Fibroblast of skin of left quadriceps (primary cell): ENCODE measurements at places on chromosomes 2 and 18.
A peak's percentile ranks its signal among the peaks of the same experiment; 100 is the strongest.

- DNase-seq = peak; percentile 42
These were observed 577 bp downstream of the IDH1 start for GRCh38 chr2:208254118-208254870.

DNA sequence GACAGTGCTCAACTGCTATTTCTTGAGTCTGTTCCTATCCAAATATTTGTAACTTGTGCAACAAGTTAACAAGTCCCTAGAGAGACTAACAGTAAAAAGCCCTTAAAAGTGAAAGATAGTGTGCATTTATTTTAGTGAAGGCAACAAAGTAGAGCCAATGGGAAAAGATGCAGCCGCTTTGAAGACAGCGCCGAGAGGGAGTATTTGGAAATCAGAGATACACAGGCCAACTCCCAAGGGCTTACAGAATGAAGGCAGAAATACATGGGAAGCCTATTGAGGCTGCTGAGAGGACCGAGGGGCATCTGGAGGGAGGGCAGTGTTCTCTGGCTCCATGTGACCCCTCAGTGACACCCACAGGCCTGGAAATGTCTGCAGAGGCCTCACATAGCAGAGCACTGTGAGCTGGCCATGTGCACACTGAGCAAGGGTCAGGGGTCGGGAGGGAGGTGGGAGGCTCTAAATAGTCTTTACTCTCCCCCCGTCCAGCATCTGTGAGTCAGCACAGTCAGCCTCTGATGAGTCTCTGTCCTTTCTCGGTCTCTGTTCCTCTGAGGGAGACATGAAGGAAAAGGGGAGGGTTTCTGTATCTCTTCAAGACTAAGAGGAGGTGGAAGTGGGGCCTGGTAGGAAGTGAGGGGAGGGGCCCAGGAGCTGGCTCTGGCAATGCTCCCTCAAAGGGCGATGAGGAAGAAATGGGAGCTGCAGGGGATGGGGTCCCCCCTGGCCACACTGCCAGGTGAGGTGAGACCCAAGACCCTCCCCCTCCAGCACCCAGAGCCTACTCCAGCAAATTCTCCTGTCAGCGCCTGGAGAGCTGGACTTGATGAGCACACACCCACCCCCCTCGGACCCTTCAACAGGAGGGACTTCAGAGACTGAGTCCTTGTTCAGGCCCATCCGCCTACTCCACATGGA, 133.6 kb downstream of the SP3 start:
- DNase-seq = peak; percentile 38

- no peak for DNase-seq
These were observed 73.7 kb upstream of the LAPTM4A start for GRCh38 chr2:20125164-20125563.

GRCh38 chr2:138238908-138239307, 262.7 kb upstream of the SPOPL start:
- DNase-seq = no peak

DNA sequence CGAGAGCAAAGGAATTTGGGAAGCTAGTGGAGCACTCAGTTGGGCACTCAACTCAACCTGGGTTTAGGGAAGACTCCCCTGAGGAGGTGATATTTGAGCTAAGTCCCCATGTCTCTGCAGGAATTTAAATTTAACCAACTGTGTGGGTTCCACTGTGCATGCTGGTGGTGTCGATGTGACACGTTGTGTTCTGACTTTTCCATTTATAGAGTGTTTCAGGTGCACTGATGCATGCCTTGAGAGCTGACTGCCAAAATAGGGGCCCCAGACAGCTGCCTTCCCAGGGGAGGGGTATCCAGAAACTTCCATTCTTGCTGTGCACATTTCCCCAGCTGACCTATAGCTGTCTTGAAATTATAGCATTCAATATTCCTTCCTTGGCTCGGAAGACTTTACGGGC, 63.7 kb upstream of the BCL2L11 start:
- DNase-seq = no peak

DNA sequence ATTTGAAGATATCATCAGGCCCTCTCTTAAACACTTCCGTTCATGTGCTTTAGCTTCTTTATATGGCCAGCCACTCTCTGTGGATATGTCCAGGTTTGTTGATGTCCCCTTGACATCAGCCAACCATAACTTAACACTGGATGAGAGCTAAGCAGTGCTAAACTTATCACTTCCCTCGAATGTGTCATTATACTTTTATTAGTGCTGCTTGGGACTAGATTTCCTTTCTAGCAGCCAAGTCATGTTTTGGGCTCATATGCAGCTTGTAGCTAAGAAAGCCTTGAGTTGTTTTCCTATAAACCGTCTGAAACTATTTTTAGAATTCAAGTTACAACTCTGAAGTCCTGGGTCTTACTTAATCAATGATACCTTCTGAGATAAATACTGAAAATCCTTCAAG, 144.8 kb upstream of the TNP1 start:
- DNase-seq = no peak

DNA sequence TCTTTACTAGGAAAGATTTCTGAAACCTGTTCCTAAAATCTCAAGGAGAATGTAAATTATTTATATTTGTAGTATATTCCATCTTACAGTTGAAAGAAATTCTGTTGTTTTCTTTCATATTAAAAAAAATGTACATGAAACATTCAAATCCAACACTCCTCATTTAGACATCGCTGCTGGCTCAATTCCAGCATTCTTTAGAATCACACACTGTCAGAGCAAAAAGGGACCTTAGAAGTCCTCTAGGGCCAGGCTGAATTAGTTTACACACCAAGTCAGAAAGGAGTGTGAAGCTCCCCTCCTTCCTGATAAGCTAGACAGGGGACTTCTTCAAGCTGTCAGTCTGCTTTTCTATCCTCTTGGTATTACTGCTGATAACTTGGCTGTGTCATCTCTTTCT, 158.6 kb upstream of the LTBP1 start:
- DNase-seq = no peak

GRCh38 chr2:139626128-139626527, 845.9 kb upstream of the NXPH2 start:
- no peak for DNase-seq

DNA sequence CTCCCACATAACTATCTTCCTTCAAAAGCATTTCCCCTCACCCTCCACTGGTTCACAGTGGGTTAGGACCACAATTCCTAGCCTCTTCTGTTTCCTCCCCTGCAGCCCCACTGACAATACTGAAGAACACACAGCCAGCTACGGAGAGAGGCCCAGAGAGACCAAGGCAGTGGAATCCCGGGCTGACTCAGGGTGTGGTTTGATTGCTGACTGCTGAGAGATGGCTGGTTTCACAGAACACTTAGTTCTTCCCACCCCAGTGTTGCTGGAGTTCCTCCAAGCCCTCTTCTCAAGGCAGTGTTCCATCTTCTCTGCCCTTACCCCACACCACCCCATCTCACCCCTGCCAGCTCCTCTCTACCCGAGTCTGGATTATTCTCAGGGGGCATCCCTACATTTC, 43.3 kb upstream of the ZFP36L2 start:
- peak; percentile 57 for DNase-seq

DNA sequence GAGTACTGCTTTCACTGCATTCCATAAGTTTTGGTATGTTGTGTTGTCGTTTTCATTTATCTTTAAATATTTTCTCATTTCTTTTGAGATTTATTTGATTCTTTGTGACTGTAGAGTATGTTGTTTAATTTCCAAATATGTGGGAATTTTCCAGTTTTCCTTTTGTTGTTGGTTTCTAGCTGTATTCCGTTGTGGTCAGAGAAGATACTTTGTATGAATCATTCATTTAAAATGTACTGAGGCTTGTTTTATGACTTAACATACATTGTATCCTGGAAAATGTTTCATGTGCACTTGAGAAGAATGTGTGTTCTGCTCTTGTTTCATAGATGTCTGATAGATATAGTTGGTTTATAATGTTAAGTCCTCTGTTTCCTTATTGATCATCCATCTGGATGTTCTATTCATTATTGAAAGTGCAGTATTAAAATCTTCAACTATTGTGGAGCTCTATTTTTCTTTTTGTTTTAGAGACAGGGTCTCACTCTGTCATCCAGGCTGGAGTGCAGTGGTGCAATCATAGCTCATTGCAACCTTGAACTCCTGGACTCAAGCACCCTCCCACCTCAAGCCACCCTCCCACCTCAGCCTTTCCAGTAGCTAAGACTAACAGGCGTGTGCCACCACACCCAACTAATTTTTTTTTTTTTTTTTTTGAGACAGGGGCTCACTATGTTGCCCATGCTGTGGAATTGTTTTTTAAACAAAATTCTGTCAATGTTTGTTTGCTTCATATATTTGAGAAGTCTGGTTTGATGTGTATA, 96.8 kb downstream of the TAF4B start:
- DNase-seq = peak; percentile 33

DNA sequence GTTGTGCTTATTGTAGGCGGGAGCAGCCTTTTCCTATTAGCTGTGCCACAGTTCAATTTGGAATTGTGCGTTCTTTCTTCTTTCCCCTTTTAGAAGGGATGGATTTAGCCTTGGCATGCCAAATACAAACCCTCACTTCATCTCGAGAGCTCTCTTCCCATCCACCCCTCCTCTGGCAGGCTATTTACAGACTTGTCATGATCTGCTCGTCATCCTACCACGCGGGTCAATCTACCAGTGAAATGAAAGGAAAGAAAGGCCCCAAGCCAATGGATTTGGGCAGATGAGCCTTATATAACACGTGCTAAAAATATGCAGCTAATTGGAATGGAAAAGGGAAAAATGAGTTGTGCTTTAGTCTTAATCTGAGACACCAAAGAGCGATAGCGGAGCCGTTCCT, 277.5 kb downstream of the PRKCE start:
- DNase-seq = no peak

GRCh38 chr2:182482511-182482910, 55.7 kb upstream of the PDE1A start:
- no peak for DNase-seq

DNA sequence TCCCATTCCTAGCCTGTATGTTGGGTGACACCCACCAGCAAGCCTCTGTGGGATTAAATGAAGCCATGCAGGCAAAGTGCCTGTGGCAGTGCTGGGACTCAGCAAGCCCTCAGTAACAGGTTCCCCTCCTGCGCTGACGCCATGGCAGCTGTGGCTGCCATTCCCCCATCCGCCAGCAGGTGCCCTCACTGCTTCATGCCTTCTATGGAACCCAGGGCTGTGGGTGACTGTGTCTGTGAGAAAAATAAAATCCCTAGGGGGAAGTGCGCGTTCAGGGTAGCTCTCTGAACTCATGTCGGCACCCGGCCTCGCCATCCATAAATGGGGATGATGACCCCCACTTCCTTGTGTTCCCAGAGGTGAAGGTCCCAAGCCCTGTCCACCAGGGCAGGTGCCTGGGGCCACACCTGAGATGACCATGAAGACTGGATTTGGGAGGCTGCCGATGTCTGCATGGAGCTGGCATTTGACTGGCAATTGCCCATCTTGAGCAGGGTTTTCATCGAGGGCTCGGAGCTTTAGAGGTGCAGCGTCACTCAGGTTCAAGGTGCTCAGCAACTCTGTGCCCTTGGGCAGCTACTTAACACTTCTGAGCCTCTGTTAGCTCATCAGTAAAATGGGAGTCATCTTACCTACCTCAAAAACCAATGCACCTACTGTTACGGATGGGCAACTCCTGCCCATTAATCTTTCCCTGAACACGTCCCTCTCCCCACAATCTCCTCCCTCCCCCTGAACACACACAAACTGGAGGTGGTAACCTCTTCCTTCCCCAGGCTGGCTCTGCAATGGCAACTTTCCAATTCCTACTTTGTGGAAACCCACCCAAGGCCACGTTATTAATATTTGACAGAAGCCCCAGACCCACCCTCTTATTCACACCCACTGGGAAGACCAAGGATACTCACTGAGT, 2.9 kb upstream of the MAL start:
- DNase-seq = peak; percentile 13

- DNase-seq = no peak
These were observed 39.9 kb upstream of the TSPYL6 start for GRCh38 chr2:54295911-54296310.

GRCh38 chr2:217258170-217258569, 398.3 kb upstream of the TNP1 start:
- DNase-seq = no peak

DNA sequence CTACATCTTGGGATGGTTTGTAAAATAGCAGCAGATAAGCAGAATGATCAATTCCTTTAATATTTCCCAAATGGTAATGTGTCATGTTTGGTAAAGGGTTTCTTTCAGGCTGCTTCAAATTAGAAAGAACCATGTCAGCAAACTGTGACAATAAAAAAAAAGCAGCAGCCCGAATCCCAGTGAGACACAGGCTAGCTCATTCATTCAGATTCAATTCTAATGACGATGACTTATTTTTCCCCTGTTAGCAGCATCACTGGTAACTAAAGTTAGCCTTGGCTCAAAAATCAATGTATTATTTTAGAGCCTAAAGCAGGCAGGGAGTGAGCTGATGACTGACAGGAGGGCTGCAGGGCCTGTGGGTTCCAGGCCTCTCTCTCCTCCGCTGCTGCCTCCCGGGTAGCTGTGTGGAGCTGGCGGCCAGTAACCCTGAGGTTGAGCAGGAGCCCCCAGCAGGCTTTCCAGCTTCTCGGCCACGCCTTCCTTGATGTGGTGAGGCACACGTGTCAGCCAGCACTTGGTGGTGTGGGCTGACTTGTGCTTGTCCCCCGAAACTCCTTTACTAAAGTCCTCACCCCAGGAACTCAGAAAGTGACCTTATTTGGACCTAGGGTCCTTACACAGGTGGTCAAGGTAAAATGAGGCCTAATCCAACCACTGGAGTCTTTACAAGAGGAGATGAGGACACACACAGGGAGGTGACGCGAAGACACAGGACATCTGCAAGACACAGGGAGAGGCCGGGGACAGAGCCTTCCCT, 120.5 kb upstream of the HS6ST1 start:
- no peak for DNase-seq

DNA sequence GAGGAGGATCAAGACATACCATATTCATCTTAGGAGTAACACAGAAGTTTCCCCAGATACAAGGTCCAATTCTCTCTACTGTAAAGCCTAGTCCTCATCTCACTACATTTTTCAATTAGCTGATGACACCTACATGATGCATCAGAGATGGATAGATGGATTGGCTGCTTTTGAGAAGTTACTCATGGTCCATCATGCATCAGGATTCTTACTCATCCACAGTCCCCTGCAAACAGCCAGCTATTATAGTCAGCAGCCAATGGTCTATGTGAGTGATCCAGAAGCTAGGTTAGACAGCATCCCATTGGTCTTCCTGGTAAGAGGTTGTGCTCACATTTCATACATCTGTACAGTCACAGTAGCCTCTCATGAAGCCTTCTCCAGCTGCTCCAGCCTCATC, 154.5 kb upstream of the NRP2 start:
- DNase-seq = no peak

GRCh38 chr2:42268528-42269151, 92.4 kb downstream of the COX7A2L start:
- no peak for DNase-seq

- no peak for DNase-seq
These were observed 14.6 kb downstream of the FHL2 start for GRCh38 chr2:105384216-105384615.
